ENCODE measurements at places on chromosomes 11 and 22.
A peak's percentile ranks its signal among the peaks of the same experiment; 100 is the strongest.

DNA sequence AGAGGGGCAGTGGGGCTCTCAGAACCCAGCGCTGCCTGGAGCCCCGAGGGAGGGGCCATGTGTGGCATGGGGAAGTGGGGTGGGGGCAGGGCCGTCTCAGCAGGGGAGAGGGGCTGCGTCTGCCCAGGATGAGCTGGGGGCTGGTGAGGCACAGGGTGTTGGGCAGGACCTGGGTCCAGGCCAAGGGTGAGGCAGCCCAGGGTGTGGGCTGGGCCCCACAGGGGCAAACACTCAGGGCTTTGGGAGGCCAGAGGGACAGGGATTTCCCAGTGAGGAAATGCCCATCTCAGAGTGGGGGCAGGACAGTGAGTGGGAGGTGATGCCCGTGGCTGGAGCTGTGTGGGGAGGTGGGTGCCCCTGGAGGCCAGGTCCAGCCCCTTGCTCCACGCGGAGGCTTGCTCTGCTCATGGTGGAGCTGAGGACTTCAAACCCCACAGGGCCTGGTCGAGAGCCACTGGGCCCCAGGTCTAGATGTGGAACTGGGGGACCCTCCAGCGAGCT lies 5.4 kb downstream of the PLXNB2 start:
- no peak for DNase-seq

GRCh38 chr22:49613511-49614270 lies 214.0 kb downstream of the BRD1 start:
- no peak for DNase-seq

DNA sequence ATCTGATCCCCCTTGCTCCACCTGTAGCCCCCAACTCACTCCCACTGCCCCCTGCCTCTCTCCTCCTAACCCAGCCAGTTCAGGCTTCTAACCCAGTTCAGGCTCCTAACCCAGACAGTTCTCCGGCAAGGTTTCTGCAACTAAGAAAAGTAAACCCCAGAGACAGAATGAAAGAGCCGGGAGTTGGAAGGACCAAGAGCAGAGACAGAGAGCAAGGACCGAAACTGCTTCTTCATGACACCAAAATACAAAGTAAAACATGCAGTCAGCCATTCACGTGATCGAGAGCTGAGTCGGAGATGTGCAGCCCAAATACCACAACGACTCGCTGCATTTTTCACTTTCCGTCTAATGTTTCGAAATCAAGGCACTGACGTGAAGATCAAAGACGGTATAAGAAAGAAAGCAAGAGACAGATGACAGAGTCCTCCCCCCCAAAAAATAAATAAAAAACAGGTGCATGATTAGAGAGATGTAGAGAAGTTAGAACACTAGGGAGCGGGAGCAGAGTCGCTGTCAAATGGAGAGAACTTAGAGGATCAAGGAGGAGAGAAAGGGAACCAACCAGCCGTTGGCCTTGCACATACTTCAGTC lies 884 bp downstream of the IL10RA start:
- peak; percentile 44 for DNase-seq

DNA sequence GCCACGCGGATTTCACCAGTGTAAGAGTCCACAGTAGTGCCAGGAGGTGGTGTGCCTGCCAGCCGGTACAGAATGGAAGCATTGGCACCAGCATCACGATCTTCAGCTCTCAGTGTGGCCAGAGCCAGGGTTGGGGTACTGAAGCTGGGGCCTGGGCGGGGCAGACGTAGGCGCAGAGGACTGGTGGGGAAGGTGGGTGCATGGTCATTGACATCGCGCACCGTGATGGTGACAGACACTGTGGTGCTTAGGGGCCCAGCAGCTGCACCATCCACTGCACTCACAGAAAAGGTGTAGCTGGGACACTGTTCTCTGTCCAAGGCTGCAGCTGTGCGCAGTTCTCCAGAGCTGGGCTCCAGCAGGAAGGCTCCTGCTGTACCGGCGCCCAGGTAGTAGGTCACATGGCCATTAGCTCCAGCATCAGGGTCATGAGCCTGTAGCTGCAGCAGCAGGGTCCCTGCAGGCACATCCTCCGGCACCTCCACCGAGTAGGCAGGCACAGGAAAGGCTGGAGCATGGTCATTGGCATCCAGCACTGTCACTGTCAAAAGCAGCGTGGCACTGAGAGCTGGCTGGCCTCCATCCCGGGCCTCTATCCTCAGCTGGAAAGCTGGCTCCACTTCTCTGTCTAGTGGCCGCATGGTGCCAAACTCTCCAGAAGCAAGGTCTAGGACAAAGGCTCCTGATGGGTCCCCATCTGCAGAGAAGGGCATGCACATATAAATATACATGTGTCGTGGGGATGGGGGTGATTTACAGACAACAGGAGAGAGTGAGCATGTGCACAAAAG lies 7.9 kb upstream of the TPP1 start:
- no peak for DNase-seq
